B cell (primary cell): ENCODE measurements at places on chromosomes 4 and X. TPM values are rescaled to one million over a fixed set of nuclear protein-coding genes. Genes with fewer than 3 reads are reported as not detected.

CACNA1F gene
- total RNA-seq: 6.7 and 8.2 TPM in 2 replicates

DNA sequence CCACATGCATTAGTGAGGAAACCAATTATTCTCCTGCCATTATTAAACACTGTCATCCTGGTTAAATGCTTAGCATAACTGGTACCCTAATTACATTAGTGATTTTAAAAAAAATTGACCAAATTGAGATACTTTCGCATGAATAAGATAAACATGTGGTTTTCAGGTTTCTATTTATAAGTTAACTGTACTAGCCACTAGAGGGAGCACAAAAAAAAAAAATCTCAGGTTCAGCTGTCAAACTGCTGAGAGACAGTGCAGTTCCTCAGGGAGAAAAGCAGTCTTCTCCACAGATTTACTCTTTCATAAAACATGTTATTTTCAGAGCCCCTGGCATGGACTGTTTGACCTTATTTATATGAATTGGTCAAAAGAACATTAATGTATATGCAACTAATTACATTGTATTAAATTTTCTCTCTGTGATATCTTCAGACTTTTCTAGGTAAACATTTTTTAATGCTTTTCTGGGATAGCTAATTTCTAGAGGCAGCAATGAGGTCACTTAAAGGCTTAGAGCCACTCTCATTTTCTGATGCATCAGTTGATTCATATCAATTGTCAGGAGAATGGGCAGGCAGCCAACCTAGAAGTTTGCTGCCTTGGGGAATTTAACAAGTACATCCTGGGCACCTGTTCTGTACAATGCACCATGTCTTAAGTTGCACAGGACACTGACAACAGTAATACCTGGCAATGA, 167.5 kb downstream of the CDS1 start:
- DNase-seq: peak; percentile 30

- DNase-seq: no peak
Observed at GRCh38 chr4:108193886-108194672, 25.3 kb upstream of the LEF1 start.

DNA sequence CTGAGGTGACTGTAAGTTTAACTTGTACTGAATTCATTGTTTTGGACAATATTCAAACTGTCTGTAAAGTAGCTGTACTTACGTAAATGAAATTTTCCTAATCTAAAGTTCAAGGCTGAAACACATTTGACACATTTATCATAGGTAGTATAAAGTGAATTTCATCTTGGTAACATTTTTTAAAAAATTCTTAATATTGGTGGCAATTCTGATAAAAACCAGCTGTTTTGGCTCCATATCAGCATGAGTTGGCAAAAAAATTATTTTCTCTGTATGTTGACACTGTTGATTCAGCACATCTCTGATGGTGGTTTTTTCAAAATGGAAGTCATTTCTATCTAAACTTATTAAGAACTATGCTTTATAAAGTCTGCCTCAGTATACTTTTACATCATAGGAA, 30.9 kb downstream of the CXorf58 start:
- DNase-seq: no peak

DNA sequence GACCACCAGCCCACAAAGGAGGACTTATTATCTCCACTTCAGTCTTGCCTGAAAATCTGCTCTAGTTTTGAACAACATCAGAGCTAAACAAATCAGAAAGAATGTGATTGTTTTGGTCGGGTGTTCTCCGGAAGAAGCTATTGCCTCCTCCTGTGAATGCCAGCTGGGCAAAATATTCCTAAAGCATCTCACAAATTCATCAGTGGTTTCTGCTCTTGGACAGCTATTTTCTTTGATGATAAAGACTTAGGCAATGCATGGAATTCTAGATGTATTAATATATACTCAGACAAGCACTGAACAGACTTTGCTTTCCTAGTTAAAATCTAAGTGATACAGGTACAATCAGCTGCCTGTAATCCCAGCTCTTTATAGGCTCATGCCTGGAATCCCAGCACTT, 71.8 kb downstream of the ASMT start:
- no peak for DNase-seq

DNA sequence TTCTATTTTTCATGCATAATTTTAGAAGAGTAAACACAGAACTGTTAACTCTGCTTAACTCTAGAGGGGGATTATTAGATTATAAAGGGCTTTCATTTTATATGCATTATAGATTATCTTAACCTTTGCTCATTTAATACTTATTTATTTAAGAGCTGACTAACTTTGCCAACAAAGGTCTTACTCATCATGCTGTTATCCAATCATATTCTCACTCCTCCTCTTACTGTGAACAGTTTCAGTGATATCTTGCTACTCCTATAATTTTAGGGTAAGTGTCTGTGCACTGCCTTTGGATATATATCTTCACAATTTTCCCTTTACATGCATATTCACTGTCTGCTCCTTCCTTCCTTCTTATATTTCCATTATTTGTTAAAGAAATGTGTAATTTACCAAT, 1814.9 kb downstream of the STIM2 start:
- no peak for DNase-seq

- DNase-seq: no peak
Observed at GRCh38 chr4:146654687-146655520, 16.2 kb downstream of the POU4F2 start.

DNA sequence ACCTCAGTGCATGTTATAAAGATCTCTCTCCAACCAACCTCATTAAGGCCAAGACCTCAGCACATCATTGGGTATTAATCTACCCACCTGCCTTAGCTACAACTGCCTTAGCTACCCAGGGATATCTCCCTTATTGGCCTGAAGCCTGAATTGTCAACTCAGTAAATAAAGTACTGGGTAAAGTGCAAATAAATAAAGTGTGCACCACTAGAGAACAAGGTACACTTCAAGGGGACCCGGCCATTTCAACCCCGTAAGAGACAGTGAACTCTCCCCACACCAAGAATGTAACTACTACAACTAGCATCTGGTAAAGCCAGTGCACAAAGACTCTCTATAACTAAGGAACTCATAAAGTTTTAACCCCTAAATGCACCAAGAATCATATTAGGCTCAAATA, 61.7 kb upstream of the POU3F4 start:
- DNase-seq: no peak

- no peak for DNase-seq
Observed at GRCh38 chrX:3191796-3192195, 150.5 kb downstream of the ARSF start.

DNA sequence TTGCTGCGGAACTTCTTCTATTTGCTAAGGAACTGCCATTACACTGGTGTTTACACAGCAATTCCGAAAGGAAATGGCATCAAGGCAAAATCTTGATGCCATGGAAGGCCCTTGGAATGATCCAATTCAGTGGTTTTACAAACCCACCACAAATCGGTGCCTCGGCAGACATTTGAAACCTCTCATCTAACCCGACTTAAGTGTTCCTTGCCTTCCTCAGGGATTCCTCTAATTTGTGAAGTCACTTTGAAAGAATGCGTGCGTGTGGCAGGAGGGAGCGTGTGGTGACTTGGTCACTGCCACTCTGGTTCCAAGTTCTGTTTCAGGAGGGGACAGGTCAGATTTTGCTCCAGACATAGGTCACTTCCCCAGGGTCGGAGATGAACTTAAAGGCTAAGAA, 4.8 kb downstream of the NOP14 start:
- no peak for DNase-seq

DNA sequence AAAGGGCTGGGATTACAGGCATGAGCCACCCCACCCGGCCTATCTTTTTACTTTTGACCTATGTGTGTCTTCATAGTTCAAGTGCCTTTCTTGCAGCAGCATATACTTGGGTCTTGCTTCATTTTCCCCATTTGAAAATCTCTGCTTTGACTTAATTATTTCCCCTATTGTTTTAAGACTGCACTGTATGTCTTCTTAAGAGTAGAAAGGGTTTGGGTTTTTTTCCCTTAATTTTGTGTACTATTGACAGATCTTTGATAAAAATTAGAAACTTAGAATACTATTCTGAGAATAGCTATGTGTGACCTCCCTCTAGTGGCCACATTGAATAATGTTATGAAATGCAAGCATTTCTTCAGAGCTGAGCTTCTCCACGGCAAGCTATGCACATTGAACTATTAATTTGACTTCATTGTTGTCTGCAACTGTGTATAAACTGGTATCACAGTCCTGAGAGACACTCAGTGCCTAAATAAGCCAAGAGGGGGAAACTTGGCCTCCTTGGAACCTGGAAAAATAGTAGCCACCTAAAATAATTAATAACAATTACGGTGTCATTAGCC, 8.7 kb upstream of the SLC25A4 start:
- DNase-seq: peak; percentile 66

- DNase-seq: no peak
Observed at GRCh38 chrX:15203694-15204093, 66.2 kb downstream of the ASB9 start.

CDX4 gene
- not detected in 2 replicates for total RNA-seq

KLKB1 gene
- total RNA-seq: 0.44 and 0.73 TPM in 2 replicates

- no peak for DNase-seq
Observed at GRCh38 chr4:95638920-95639501, 90.2 kb upstream of the UNC5C start.

SSX4 gene
- total RNA-seq: not detected in 2 replicates

DNA sequence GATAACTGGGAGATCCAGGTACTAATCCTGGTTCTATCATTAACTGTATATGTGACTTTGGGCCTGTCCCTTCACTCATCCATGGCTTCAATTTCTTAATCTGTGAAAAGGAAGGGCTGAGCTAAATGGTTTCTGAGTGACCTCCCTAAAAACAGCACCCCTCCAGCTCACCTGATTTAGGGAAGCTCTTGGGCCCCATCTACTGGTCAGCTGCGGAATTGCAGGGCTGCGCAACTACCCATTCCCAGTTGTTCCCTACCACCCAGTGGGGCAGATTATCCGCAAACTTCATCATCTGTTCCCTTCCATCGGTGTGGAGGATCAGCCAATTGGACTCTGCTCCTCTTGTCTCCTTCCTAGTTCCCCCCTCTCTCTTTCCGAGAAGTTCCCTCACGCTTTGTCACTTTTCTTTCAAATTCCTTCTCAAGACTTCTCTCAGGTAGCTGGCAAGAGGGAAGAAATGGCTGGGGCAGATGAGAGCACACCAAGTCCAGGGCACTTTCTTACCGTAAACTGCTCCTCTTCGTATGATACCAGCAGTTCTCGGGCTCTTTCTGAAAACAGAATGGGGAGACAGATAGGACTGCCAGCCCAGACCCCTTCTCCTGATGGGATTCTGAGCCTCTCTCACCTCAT, 5.8 kb downstream of the LAS1L start:
- peak; percentile 57 for DNase-seq

GAB3 gene
- total RNA-seq: 16.5 and 17.2 TPM in 2 replicates

DNA sequence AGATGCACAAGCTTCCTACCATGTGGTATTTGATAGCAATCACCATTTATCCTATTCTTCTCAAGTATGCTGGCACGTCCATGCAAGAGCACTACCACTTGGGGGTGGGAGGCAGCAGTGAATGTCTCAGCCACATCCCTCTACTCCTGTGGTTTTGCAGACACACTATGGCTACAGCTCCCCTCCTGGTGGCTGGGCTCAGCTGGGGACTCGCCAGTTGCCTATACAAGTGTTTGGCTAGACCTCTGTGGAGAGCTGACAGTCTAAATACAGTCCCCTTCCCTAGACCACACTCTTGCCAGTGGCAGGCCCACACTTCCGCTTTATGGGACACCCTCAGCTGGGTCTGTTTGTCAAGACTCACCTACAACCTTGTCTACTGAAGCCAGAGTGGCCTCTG, 53.2 kb downstream of the ADGRA3 start:
- DNase-seq: no peak

USP27X gene
- 5.3 and 6.1 TPM in 2 replicates for total RNA-seq

XKRX gene
- 4.9 and 5.4 TPM in 2 replicates for total RNA-seq

DNA sequence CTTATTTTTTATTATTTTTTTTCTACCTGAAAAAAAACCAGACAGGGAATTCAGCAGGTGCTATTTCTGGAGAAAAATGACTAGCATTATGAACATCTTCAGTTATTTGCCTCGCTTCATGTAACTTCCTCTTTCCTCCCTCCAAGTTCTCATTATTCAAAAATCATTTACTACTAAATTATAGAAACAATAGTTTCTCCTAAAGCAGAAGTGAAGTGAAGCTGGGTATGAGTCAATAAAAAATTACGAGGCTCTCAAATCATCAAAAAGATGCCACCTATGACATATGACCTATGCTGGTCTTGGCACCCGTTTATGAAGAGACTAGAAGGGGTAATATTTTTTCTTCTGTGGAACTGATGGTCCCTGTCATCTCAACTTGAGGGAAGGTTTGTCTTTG, 145.0 kb upstream of the AADAT start:
- DNase-seq: peak; percentile 1

DNA sequence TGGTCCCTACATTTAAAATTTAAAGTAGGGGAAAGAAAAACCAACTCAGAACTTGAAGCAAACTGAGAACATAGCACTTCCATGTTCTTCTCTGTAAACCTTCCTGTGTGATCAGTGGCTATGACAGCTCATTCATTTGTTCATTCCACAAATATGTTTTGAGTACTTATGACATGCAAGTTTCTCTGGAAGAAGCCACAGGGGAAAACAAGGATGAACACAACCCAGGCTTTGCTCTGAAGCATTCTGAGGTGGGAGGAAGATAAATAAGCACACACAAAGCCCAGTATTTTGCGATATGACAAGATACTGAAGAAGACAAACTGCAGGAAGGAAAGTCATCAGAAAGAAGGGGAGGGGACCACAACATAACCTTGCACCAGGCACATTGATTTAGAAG, 96.4 kb downstream of the CHIC2 start:
- no peak for DNase-seq

DNA sequence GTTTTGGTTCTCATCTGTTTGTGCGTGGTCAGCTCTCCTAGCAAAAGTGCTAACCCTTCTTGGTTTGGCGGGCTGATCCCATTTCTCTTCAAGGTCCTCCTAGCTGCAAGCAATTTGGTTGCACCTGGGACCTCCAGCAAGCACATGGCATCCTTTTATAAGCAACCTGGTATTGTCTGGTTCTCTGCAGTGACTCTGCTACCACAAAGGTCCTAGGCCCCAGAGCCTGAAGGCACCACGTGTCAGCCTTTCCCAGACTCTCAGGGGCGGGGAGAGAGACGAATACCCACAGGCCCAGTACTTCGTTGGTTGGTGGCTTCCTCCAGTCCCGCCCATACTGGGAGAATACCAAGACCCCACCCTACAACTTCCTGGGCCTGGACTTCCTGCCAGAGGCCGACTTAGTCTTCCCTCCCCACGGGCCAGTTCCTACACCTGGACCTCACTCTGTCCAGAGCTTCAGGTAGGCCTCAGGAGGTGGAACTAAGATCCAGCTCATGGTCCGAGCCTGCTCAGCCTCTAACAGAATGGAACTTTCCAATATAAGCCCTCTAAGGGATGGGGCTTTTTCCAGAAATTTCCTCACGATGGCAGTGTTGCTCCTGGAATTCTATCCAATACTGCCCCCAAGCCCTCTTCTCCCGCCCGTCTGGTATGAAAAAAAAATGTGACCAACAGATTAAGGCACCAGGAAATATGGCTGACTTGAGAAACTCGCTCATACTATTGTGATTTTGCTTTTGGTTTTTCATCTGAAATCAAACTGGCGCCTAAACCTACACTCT, 192.5 kb upstream of the STK26 start:
- peak; percentile 75 for DNase-seq

PRSS12 gene
- total RNA-seq: not detected in 2 replicates

GRCh38 chr4:162523171-162523570, 359.4 kb upstream of the FSTL5 start:
- DNase-seq: no peak

- no peak for DNase-seq
Observed at GRCh38 chr4:147735413-147736301, 3.8 kb downstream of the ARHGAP10 start.

GRCh38 chrX:69150281-69150960, 14.8 kb downstream of the PJA1 start:
- DNase-seq: no peak
